ENCODE measurements at places on chromosomes 16 and 17.
A peak's percentile ranks its signal among the peaks of the same experiment; 100 is the strongest.

- no peak for DNase-seq
These were observed 20.4 kb upstream of the TMEM98 start for GRCh38 chr17:32907583-32907982.

GRCh38 chr17:12961655-12962054 is 56.2 kb downstream of the ELAC2 start:
- no peak for DNase-seq

DNA sequence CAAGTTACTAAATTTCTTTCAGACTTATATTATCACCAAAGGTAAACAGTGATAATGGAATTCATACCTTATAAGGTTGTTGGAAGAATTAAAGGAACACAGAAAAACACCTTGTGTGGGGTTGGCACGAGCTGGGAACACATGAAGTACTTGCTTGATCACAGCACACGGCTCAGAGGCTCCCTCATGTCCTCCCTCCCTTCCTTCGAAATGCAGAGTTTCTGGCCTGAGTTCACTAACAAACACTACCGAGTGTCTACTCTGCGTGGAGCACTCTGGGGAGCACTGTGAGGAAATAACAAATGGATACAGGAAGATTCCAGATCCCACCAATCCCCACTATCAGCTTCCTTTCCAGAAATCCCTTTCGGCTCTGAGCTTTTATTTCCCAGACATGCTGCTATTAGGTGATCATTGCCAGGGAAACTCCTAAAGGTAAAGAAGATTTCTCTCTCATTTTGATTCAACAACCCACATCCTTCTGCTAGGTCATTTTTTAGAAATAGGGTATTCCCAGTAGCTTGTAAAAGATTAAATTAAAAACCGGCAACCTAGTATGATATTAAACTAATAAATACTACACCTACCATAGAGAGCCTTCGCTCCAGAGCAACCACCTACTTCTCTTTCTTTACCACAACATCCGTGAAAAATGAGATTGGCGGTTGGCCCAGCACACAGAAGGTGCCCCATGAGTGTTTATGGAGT is 6.1 kb upstream of the HNF1B start:
- no peak for DNase-seq

GRCh38 chr16:75099738-75100602 is 16.6 kb downstream of the LDHD start:
- no peak for DNase-seq

DNA sequence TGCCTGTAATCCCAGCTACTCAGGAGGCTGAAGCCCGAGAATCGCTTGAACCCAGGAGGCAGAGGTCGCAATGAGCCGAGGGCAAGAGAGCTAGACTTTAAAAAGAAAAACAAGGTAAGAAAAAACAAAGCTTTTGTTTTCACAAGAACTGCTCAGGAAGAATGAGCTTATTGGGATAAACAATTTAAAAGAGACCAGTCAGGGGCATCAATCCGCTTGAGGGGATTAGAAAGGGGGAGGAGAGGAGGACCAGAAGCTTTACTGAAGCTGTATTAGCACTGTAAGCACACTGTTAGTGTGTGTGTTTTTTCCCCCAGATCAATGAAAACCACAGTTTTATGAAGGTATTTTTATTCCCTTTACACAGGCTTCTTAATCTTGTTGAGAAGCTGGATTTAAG is 8.8 kb downstream of the TMEM170A start:
- DNase-seq = no peak

GRCh38 chr16:24819462-24820040 is 26.2 kb upstream of the SLC5A11 start:
- no peak for DNase-seq

GRCh38 chr16:24972608-24973220 is 42.5 kb downstream of the ARHGAP17 start:
- DNase-seq = no peak

DNA sequence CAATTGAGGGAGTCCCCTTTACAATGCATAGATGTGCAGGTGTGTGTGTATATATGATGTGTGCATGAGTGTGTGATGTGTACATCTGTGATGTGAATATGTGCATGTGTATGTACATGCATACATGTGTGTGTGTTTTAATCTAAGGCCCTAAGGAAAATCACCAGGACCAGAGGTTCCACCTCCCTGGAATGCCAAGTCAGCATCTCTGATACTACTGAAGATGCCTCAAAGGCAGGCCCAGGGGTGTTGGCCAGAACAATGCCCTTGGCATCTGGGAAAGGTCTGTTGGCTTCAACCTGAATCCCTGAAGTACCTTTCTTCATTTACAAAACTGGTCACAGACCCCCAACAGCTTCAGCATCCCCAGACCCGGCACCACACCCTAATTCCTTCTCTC is 129.5 kb downstream of the CDYL2 start:
- DNase-seq = no peak

GRCh38 chr16:49726155-49726554 is 129.8 kb downstream of the ZNF423 start:
- DNase-seq = no peak

- DNase-seq = no peak
These were observed 56.0 kb upstream of the NACA2 start for GRCh38 chr17:61647047-61647446.

DNA sequence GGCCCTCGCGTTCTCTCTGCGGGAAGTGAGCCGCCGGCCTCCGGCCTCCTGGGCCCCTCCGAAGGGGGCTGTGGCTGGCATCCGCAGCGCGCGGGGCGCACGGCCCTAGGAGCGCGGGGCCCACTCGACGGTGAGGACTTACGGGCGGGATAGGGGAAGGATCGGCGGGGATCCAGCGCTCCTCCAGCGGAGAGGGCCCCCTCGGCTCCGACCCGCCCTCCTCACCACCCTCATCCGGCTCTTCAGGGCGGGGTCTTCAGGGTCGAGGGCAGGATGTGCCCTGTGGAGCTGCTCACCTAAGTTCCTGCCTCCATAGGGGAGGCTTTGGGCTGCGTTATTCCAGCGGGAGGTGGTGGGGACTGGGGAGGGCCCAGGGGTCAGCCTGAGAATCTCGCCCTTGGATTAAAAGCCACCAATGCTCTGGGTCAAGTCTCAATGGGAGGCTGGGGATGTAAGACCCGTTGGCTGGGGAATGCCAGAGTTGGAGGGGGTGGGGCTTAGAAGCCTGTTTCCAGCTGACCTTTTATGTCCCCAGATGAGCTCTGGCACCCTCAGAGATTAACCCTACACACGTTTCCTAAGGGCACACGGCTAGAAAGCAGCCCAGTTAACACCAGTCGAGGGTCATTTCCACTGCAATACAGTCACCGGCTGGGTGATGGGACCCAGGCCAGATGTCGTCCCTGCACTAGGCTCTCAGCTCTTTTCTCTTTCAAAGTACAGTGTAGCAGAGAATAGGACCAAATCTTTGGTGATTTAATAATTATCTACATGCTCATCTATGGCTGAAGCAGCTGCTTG is 13.4 kb downstream of the TBX2 start:
- no peak for DNase-seq

DNA sequence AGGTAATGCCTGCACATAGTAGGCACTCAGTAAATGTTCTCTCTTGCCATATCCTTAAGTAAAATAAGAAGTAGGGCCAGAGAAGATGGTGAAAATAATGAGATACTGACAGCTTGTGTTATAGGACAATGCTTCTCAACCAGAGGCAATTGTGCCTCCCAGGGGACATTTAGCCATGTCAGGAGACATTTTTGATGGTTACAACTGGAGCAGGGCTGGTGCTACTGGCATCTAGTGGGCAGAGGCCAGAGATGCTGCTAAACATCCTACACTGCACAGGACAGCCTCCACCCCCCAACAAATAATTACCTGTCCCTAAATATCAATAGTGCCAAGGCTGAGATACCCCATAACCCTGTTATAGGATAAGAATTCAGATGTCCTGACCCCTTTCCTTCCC is 1.7 kb downstream of the RAD51D start:
- DNase-seq = no peak

DNA sequence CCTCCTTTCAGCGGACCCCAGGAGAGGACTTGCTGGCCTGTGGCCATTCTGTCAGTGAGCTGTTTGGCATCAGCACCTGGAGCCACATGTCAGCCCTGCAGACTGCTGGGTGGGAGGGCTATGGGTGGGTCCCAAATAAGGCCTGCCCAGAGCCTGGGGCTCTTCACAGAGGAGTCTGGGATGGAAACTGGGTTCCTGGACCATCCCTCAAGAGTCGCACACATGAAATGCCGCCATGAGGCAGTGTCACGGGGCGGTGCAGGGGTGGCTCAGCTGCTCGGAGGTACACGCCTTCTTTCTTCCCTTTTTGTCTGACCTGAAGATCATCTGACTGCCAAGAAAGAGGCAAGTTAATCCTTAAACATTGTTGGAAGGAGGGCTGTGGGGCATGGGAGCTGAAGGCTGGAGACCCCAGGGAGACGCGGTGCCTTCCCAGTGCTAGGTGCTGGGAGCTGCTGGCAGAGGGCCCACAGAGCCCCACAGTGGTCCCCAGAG is 14.8 kb downstream of the MPRIP start:
- no peak for DNase-seq

GRCh38 chr16:24568392-24568791 is 29.0 kb downstream of the RBBP6 start:
- no peak for DNase-seq

GRCh38 chr17:78708510-78708973 is 73.5 kb downstream of the CYTH1 start:
- DNase-seq = peak; percentile 52

DNA sequence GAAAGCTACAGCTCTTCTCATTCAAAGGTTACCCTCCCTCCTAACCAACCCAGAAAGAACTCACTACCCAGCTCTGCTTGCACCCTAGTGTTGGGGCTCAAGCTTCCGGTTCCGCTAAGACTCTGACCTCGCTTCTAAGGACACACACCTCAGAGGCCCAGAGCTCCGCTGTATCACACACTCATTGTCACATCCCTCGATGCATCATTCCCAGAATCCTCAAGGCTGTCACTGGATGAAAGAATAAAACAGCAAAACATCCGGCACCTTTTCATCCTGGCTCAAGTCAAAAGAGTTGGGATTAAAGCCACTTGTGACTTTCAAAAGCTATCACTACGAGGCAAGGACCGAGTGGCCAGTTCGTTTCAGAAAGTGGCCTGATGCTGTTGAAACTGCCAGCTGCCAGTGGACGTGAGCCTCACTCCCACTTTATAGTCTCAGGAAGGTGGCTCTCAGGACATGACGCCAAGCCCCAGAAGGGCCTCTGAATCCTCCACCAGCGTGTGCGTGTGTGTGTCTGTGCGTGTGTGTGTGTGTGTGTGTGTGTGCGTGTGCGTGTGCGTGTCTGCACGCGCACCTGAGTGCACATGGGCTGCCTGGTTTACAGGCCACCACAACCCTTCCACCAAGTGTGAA is 29.0 kb downstream of the ZFHX3 start:
- DNase-seq = no peak

- no peak for DNase-seq
These were observed 9.4 kb downstream of the TBX4 start for GRCh38 chr17:61461586-61461966.

- DNase-seq = no peak
These were observed 19.6 kb downstream of the DNAH17 start for GRCh38 chr17:78557598-78558039.

- no peak for DNase-seq
These were observed 55.1 kb downstream of the ZNRF1 start for GRCh38 chr16:75053791-75054555.

DNA sequence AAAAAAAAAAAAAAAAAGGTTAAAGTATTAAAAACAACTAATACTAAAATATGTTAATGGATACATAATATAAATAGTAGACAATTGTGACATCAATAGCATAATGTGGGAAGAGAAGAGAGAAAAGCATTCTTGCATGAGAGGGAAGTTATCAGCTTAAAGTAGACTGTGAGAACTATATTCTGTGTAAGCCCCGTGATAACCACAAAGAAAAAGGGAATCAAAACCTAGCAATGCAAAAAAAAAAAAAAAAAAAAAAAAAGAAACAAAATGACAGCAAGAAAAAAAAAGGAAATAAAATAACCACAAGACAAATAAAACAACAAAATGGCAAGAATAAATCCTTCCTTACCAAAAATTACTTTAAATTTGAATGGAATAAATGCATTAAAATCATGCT is 39.8 kb upstream of the MYLK3 start:
- DNase-seq = no peak

- DNase-seq = no peak
These were observed 208.5 kb downstream of the TMEM114 start for GRCh38 chr16:8381814-8382213.

- no peak for DNase-seq
These were observed 16.4 kb downstream of the GAA start for GRCh38 chr17:80117491-80118401.

GRCh38 chr17:68185820-68186219 is 62.0 kb upstream of the AMZ2 start:
- DNase-seq = no peak

DNA sequence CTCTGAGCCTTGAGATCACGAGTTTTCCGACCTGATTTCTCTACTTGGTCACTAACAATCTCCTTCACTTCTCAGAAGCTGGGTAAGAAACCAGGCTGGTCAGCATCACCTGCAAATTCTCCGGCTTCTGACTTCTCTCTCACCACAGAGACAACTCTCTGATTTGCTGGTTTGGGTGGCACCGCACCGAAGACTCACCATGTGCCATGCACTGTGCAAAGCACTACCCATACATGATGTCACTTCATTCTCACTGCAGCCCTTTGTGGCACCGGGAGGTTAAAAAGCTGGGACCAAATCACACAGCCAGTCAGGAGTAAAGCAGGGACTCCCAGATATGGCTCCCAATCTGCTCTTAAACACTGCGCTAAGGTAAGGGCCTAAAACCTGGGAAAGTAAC is 647 bp downstream of the VAC14 start:
- no peak for DNase-seq

DNA sequence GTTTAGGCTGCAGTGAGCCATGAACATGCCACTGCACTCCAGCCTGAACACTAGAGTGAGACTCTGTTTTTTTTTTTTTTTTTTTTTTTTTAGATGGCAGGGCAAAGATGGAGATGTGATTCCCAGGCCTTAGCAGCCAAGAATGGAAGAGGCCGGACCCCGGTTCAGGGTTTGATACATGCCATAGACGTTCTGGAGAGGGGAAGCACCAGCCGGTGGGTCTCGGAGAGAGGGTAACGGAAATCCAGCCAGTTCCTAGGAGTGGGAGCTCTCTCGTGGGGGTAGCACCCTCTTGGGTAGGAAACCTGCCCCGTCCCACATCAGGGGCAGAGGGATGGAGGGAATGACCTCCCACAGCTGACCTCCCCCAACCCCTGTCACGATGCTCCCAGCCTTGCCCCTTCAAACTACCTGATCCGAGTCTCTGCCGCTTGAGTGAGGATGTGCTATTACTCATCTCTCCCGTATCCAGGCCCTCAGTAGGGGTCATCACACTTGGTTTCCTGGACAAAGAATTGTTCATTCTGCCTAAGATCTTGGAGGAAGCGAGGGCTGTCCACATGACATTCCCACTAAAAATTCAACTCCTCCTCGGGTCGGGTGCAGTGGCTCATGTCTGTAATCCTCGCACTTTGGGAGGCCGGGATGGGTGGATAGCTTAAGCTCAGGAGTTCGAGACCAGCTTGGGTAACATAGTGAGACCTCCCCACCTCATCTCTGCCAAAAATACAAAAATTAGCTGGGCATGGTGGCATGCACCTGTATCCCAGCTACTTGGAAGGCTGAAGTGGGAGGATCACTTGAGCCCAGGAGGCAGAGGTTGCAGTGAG is 47.3 kb downstream of the MIS12 start:
- no peak for DNase-seq

GRCh38 chr16:89393738-89394406 is 96.5 kb downstream of the ANKRD11 start:
- DNase-seq = no peak

- DNase-seq = no peak
These were observed 77.2 kb downstream of the BRIP1 start for GRCh38 chr17:61786088-61786487.

Measured in stimulated activated CD4-positive, alpha-beta T cell treated with anti-CD3 and anti-CD28 coated beads, Interleukin-12 subunit alpha, Interleukin-12 subunit beta, amount 100 ng/mL, for 24 hours (primary cell).